ENCODE measurements at places on chromosomes 1 and 21. TPM values are rescaled to one million over a fixed set of nuclear protein-coding genes. Genes with fewer than 3 reads are reported as not detected.

DNA sequence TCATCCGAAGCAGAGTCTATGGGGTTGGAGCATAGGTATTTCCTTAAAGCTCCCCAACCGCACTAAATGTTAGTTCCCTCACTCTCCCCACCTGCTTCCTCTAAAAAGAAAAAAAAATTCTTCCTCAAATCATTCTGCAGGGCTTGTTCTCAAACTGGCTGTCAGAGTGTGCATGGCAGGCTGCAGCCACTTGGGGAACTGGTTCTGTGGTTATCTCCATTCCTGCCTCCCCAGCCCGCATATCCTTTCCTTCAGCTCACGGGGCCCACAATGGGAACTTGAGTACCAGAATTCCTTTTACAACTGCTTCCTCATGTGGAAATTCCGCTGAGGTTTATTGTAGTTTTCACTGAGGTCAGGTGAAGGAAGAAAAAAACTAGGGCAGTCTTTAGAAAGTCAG is 159.2 kb downstream of the PIGK start:
- DNase-seq: no peak

DNA sequence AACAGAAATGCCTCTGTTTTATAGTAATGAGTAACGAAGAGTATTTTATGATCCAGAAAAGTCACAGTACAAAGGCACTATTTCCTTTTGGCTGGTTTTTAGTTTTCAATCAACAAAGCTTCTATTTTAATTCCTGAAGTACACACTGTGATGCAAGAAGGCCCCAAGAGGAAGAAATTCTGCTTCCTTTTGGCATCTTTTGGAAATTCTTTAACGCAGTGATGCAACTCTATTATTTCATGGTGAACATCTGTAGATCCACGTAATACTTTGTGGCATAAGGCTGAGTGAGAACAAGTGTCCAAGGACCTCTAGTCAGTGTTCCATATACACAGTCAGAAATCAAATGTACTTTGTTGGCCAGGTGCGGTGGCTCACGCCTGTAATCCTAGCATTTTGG is 137.5 kb downstream of the TGFB2 start:
- DNase-seq: no peak

DNA sequence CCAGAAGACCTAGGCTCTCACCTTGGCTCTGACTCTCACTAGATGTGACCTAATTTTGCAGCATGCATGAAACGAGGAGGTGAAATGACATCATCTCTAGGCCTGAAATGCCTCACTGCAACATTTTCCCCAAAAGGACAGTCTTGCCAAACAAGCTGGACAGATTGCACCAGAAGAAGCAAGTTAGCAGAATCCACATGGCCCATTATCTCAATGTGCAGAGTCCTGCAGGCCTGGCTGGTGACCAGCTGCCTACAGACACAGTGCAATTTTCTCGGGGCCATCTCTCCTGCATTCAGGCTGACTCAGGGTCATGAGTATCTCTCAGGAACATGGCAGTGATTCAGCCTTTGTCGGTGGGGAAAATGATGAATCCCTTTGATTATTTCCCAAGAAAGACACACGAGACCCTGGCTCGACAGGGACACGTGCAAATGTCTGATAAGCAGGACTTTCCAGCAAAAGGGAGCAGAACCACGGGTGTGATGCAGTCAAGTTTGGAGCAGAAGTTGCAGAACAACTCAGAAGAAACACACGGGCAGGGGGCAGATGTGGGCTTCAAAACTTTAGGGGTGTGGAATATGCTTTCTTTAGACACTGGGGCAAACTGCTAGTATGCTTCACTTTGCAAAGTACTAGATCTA is 38.7 kb downstream of the TRIM67 start:
- DNase-seq: no peak

GRCh38 chr1:17212487-17213121 is 7.7 kb downstream of the PADI1 start:
- peak; percentile 41 for DNase-seq

DNA sequence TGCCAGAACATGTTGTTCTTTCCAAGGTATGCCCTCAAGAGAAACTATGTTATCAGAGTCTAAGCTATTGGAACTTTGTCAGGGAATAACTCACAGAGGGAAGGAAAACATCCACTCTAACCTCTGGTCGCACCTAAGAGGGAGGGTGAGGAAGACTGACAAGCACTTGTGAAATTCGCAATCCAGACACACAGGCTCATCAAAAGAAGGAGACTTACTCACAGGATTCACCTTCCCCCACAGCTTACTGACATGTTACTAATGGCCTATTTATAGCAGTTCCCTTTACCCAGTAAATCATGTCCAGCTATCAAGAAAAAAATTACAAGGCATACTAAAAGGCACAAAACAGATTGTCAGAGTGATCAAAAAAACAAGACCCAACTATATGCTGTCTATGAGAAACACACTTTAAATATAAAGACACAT is 36.9 kb downstream of the WDR64 start:
- no peak for DNase-seq

DNA sequence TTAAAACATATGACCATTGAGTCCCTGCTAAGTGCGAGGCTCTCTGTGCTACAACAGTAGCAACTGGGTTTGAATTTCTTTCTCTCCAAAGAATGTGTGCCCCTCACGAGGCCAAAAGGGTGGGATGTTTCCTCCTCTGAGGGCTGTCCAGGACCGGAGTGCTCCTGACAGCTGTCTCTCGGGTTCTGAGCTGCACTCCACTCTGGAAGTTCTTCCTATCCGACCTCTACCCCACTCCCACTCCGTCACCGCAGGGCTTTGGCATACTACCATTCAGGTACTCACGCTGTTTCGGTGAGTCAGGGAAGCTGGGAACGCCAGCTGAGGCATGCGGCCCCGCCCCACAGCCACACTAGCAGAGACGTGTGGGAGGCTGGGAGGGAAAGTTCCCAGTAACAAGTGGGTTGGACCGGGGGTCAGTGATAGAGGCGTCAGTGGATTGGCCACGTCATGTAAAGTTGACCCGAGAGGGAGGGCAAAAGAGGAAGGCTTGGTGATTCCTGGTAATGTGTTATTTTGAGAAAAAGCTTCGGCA is 705 bp upstream of the SLC50A1 start:
- peak; percentile 57 for DNase-seq

The CR1 gene
- 1.5 TPM for total RNA-seq

The NBPF20 gene
- total RNA-seq: 2.1 TPM

The MRPL39 gene
- total RNA-seq: 12.8 TPM
